ENCODE measurements at places on chromosomes 2 and 18.

DNA sequence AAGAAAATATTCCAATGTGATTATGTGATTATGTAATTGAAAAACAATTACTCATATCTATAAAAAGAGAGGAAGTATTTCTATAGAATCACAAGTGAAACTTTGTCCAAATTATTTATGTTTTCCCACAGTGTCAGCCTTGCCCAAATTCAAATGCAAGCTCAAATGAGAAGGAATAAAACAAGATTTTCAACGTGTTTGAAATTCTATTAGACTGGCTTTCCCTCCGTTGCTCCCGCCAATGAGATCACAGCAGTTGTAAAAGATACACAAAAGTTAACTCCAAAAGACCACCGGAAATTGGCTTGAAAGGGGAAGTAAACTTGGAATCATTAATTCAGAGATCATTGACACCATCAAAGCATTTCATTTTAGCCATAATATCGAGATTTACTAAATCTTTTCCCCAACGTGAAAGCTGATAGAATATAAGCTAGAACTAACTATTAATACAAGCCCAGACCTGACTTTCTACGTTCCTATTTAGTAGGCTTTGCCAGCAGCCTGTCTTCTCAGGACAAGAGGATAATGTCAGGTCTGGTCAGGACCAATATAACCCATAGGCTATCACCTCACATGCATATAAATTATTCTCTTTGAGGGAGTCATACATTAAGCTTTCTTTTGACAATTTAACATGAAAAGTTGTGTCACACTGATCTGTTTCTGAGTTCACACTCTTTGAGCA lies 222.6 kb upstream of the CHAC2 start:
- no peak for DNase-seq

GRCh38 chr2:225761396-225761795 lies 361.9 kb downstream of the NYAP2 start:
- DNase-seq = no peak

DNA sequence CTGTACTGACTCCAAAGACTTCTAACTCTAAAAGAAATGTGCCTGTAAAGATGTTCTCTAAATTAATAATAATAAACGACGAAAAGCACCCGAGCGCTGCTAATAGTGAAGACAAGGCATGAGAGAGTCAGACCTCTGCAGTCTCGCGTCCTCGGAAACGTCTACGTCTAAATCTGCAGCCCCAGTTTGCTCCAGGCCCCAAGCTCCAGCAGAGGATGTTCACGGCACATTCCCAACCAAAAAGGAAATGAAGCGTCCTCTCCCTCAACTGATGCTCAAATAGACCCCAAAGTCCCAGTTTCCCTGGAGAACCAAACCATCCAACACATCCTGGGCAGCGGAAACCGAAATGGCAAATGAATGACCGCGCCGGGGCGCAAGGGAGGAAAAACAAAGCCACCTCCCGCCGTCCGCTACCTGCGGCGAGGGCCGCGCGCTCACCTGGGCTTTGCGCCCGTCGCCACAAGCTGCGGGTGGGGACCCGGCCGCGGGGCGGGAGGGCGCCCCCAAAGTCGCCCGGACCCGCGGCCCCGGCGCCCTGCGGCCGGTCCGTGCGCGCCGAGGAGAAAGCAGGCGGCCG lies 47.1 kb upstream of the CCDC150 start:
- no peak for DNase-seq

- no peak for DNase-seq
Measured at GRCh38 chr2:127400533-127400896, 12.7 kb upstream of the MAP3K2 start.

DNA sequence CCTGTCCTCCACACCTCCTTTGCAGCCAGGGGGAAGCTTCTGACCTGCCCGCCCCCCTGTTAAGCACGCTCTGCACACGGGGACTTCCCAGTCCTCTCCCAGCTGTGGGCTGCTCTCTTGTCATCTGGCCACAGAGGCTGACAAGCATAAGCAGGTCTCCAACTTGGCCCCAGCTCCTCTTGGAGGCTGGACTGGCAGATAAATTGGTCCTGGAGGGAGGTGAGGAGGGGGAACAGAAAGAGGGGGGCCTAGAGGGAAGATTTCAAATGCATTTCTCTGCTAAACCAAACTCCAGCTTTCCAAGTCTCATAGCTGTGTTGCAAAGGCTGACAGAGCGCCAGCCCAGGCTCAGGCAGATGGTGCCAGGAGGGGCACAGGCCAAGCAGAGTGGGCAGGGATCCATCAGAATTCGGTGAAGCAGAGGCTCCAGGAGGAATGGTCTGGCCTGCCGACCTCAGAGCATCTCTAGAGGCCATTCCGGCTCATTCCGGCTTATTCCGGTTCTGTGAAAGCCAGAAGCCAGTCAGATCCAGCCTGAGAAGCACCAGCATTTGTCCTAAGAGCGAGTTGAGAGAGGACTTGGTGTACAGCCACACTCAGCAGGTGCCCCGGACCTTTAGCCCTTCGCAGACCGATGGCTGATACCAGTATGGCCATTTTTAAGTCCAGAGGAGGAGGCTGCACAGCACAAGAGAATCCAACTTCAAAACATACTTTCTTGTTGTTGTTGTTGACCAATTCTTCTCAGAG lies 508.9 kb upstream of the MYT1L start:
- DNase-seq = no peak

DNA sequence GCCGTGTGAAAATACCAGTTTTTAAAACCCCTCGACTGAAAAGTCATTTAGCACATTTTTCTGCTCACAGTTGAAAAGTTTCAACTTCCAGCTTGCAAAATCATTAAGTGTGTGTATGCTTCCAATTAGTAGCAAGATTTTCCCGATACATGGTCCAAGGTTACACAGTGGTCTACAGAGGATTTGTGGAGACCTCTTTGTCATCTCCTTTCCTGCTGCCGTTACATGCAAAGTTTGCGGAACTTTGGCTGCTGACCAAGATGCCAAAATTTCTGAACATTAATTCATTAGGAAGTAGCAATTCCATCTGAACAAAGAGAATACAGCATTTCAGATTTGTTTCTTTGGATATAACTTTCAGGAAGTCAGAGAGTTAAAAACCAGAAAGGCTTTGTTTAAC lies 474.6 kb downstream of the PLCL1 start:
- DNase-seq = no peak

GRCh38 chr2:20803226-20803682 lies 19.6 kb downstream of the LDAH start:
- DNase-seq = no peak

All from A172 (cell line).